ENCODE measurements at places on chromosomes 5 and 9.

DNA sequence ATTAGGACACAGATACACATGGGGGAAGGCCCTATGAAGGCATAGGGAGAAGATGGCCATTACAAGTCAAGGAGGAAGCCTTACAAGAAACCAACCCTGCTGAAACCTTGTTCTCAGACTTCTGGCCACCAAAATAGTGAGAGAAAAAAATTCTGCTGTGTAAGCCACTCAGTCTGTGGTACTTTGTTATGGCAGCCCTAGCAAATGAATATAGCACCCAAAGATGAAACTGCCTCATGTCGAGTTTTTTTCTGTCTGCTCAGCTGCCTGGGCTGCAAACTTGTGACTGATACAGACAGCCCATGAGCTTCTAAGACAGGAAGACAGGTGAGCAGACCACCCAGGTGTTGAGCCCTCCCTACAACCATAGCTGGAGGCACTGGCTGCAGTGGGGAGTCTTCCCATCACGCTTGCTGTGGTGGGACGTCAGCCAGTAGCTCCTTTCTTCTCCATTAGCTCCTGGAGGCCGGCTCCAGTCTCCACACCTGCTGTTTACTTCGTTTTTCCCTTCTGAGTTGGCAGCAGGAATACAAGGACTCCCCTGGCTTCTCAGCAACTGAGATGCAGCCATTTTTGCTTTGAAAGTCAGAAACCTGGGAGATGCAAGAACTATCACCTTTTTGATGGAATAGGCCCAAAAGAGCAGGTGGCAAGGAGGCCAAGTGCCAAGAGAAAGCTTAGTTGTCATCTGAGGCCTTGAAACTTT, 164.9 kb downstream of the SEMA6A start:
- DNase-seq, result no peak

GRCh38 chr9:4743131-4743875, 2.3 kb upstream of the AK3 start:
- no peak for DNase-seq

GRCh38 chr5:63928451-63928850, 33.8 kb downstream of the HTR1A start:
- no peak for DNase-seq

- DNase-seq, result no peak
These were observed 49.2 kb downstream of the KCTD16 start for GRCh38 chr5:144219869-144220268.

DNA sequence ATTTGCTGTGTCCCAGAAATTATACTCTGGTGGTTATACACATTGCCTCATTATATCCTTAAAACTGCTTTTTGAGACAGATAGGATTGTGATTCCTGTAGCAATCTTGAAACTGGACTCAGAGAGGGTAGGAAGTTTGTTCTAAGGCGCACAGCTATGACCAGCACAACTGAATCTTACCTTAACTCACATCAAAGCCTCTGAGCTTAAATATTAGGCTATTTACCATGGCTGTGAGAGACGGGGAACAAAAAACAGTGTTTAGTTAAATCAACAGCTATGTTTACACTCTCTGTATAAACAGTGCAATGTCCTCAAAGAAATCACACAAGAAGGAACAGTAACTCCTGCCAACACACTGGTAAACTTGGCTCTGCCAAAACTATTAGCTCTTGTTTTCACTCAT, 50.9 kb upstream of the TUT7 start:
- DNase-seq, result no peak

DNA sequence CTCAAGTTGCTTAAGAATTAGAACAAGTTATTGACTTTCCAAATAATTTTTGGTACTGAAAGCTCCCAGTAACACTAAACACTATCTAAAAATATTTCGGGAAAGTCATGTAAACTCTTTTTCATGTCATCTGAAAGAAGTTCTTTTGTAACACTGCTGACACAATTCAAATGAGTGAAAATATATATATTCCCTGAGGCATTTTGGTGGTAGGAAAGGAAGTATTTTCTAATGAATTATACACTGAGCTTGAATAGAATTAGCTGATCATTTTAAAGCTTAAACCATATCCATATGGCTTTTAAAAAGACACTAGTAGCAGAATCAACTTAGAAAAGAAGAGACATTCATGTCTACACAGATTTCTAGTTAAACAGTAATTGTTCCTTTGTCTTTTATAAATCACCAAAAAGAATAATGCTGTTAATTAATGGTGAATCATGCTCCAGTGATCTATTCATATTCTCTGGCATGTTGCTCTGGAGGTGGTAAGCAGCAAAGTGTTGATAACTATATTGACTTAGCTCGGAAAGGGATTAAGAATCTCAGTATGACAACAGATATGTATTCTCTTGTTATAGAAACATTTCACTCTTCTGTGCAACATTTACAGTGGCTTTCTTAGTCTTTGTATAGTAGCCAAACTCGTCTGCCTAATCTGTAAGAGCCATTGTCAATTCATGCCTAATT, 27.4 kb upstream of the RFX3 start:
- no peak for DNase-seq

- DNase-seq, result no peak
These were observed 307.8 kb upstream of the PAPPA start for GRCh38 chr9:115845648-115846312.

DNA sequence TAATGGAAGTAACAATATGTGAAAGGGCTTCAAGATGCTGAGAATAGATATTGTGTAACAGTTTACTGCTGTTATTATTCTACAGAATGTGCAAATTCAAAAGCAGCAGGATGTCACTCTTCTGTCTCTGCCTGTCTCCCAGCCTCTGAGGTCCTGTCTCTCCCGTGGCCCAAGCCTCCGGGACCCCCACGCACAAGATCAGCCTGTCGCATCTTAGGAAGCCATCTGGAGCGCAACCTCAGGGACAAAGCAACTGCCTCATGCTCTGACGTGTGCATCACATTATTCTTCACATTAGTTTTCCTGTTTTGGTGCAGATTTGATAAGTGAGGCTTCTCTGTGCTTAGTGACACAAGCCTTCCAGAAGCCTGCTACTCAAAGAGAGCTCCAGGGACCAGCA, 46.5 kb upstream of the C9orf72 start:
- no peak for DNase-seq

DNA sequence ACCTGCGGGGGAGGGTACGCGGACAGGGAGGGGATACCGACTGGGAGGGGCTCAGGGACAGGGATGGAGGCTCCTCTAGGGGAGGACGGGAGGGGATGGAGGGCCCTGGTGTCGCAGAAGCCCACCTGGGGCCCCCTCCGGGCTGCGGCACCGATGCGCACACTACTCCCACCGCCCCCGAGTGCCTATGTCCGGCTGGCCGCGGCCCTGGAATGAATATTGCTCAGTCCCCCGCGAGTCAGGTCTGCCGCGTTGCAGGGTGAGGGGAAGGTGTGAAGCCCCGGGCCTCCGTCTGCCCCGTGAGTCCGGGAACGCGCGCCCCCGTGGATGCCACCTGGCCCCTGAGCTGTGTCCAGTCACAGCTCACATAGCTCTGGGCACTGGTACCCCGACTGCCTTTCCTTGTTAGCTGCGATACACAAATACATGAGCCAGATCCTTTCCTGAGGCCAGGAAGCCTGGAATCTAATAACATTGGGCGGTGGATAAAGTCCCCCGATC, 44.5 kb upstream of the PRSS3 start:
- no peak for DNase-seq

- DNase-seq, result no peak
These were observed 136.3 kb downstream of the TMEM232 start for GRCh38 chr5:110590187-110590586.

- no peak for DNase-seq
These were observed 59.4 kb downstream of the MINAR2 start for GRCh38 chr5:129807162-129807814.

DNA sequence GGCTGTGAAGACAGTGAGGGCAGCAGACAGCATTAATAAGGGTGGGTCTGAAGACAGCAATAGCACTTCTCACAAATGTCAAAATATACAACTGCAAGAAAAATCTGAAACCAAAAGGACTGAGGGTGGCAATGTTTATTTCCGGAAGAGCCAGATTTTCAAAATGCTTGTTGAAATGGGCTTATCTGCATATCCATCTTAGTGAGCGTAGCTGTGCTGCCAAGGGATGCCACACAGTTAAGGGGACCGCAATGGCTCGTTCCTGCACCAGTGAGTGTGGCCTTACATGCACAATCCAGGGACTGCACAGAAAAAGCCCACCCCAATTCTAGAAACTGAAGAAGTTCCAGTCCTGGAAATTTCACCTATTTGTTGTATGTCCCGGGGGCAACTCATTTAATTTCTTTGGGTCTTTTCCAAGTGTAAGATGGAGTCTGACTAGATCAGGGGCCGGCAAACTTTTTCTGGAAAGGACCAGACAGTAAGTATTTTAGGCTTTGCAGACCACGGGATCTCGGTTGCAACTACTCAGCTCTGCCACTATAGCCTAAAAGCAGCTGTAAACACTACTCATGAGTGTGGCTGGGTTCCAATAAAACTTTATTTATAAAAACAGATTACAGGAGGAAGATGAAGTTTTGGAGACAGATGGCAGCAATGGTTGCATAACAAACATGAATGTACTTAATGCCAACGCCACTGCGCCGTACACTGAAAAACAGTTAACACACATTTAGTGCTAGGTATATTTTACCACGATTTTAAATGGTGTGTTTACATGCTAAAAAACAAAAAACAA, 154.1 kb downstream of the MYO10 start:
- no peak for DNase-seq

DNA sequence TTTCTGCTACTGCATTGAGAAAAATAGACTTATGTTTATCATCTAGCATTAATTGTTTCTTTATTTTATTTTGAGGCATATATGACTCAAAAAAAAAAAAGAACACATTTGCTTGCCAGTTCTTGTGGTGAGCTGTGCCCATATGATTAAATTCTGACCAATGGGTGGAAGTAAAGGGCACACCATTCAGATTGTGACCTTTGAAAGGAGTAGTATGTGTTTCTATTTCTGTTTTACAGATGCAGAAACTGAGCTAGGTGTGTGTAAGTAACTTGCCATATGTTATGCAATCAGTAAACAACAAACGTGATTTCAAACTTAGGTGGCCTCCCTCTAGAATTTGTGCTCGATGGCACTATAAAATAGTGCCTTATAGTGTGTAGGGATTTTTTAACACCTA, 368.1 kb upstream of the EDIL3 start:
- no peak for DNase-seq

DNA sequence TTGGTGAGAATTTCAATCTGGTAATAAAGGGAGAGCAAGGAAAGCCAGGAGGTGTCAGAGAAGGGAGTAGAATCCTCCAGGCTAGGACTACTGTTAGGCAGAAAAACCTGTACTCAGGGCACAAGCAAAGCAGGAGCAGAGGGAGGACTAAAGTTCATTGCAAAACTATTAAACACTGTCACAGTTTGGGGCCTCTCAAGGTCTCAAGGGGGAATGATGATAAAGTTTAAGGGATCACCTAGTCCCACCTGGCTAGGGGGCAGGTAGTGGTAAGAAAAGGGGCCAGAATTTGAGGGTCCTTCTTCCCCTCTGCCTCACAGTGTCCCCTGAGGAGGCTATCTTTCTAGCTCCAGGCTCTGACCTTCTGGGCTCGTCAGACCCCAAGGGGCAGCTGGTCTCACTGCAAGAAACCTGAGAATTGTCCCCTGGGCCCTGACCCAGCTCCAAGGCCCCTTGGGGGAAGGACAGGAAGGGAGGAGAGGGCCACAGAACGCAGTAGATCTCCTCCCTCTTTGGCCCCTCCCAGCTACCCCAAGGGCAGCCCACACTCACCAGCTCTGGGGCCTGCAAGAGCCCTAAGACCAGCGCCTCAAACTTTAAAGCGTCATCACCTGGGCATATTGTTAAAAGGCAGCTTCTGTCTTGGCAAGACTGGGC, 974 bp downstream of the CCDC69 start:
- peak; percentile 24 for DNase-seq

GRCh38 chr5:168669668-168670378, 90.7 kb upstream of the PANK3 start:
- DNase-seq, result no peak

GRCh38 chr9:95807326-95807947, 68.1 kb upstream of the ERCC6L2 start:
- no peak for DNase-seq

Data from activated naive CD4-positive, alpha-beta T cell (primary cell).